ENCODE measurements at places on chromosomes 5 and 9. TPM values are rescaled to one million over a fixed set of nuclear protein-coding genes. Genes with fewer than 3 reads are reported as not detected.

Gene ICE1
- total RNA-seq, result 29.0 TPM

Gene ABL1
- total RNA-seq, result 33.0 TPM

Gene ZMYND19
- total RNA-seq, result 45.9 TPM

Gene SPATA31A3
- not detected for total RNA-seq

- DNase-seq, result peak; percentile 47
Measured at GRCh38 chr5:168409591-168410458, 76.4 kb upstream of the RARS1 start.

GRCh38 chr5:160192424-160192823 lies 36.9 kb upstream of the FABP6 start:
- DNase-seq, result no peak

DNA sequence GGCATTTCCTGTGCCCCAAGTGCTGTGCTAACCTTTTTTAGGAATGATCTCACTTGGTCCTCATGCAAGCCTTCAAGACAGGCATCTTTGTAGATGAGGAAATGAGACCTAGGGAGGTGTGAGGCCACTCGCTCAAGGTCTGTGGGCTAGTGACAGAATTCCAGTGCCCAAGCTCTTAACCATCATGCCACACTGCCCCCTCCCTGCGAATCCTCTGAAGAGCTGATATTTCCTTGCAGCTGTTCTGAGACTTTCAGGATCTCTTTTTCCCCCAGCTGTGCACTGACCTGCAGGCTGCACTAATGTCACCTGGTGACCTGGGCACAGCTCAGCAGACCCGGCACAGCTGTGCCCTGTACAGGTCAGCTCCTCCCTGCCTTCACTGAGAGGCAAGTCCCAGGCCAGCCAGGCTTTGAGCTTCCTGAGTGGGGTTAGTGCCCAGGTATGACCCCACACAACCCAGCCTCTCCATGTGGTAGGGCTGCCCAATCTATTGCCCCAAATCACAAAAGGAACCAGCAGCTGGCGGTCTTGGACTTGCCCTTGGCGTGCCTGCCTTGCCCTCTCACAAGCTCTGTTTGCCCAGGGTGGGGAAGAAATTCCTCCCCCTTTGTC lies 32.7 kb downstream of the MORN5 start:
- DNase-seq, result no peak

DNA sequence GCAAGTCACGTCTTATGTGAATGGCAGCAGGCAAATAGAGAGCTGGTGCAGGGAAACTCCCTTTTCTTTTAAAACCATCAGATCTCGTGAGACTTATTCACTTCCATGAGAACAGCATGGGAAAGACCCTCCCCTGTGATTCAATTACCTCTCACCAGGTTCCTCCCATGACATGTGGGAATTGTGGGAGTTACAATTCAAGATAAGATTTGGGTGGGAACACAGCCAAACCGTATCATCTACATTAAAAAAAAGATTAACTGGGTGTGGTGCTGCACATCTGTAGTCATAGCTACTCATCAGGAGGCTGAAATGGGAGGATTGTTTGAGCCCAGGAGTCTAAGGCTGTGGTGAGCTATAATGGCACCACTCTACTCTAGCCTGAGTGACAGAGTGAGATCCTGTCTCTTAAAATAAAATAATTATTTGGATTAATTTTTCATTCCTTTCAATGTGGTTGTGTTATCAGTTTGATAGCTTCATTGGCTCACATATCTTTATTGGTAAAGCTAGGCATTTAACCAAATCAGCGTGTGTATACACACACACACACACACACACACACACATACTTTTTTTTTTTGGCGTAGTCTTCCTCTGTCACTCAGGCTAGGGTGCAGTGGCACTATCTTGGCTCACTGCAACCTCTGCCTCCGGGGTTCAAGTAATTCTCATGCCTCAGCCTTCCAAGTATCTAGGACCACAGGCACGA lies 21.8 kb downstream of the DENND4C start:
- no peak for DNase-seq

- no peak for DNase-seq
Measured at GRCh38 chr5:150945947-150946346, 41.2 kb upstream of the ZNF300 start.

DNA sequence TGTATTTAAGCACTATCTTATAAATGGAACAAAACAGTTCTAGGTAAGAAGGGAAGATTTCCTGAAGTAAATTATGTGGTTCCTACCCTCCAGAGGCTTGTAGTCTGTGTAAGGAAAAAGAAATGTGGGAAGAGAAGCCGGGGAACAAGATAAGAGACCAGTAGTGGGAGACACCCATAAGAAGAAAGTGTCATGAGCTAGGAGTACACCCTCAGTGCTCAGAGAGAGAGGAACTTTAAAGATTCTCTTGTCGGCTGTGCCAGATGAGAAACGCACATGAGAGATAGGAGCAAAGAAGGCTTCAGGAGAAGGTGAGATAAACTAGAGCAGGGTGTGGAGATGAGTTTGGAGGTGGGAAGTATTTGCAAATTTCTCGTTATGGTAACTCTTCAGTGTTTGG lies 18.1 kb downstream of the SLC36A1 start:
- no peak for DNase-seq

GRCh38 chr5:129124608-129125007 lies 30.1 kb downstream of the ISOC1 start:
- no peak for DNase-seq

DNA sequence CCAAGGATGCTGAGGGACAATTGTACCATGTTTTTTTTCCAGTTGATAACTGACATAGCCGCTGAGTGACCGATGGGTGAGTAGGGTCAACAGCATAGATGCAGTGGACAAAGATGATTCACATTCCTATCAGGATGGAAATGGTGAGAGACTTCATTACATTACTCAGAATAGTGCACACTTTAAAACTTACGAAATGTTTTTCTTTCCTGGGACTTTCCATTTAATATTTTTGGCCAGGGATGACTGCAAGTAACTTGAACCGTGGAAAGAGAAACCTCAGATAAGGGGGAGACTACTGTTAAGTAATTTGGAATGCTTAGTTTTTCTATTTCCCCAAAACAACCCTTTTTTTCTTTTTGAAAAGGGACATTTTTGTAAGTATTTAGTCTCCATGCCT lies 3.0 kb upstream of the TUSC1 start:
- DNase-seq, result no peak

DNA sequence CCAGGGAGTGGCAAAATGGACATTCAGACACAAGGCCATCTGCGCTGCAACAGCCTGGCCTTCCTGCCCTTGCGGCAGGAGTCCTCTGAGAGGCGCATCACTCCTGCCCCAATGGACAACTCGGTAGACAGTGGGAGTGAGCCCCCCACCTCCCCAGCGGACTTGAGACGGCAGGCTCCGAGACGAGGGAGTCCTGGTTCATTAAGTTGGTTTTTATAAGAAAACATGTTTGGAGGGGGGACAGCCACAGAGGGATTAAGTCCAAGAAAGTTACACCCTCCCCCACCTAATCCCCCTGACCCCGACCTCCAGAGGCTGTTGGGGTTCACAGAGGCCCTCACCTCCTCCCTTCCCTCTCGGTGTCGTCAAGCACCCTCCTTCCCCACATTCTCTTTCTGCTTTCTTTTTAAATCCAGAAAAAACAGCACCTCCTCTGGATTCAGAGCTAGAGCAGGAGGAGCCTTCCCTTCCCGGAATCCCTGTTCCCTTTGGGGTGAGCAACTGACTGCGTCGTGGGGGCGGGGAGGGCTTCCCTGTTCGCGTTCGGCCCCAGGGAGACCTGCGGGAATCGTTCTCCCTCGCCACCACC lies 1.8 kb upstream of the EGR1 start:
- no peak for DNase-seq

DNA sequence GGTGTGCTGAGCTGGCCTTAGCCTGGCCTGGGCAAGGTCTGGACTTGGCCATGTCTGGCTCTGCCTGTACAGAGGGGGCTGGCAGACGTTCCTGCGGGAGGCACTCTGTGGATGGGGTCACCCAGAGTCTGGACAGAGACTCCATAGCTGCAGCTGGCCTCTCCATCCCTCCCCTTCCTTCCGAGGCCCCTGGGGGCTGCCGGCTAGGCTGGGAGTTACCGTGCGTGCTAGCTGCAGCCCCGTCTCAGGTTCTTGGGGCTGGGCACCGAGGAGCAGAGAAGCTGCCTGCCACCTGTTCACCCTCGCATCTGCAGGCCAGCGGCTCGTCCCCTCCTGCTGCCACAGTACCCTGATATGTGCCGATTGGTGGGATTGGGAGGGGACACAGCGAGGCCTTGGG lies 63.4 kb downstream of the RXRA start:
- DNase-seq, result no peak

DNA sequence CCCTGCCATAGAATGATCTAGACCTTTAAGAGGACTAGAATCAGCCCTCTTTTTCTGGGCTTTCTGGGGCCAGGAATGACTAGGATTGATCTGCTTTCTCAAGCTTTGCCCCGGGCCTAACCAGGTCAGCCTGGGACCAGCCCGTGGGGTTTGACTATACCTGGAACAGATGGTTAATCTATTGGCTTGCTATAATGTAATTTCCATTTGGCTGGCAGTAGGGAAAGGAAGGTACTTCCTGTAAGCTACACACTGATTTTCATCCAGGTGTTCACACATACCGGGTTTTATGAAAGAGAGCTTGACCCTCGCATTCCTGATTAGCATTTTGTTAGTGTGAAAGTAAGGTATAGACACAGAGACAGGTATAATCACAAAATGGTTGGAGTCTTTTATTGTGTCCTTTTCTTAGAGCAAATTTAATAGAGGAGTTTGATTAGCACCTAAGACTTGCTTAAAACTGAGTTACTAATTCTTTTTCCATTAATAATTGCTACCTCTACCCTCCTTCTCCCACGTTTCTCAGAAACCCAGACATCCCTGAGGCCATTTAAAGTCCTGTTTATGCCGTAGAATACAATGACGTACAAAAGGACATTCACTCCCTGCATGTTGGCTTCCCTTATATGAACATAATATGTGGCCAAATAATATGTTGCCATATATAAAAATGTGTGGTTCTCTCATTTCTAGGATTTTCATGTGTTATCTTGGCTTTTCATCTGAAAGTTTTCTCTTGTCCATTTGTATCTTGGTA lies 17.3 kb downstream of the LNPEP start:
- DNase-seq, result no peak

DNA sequence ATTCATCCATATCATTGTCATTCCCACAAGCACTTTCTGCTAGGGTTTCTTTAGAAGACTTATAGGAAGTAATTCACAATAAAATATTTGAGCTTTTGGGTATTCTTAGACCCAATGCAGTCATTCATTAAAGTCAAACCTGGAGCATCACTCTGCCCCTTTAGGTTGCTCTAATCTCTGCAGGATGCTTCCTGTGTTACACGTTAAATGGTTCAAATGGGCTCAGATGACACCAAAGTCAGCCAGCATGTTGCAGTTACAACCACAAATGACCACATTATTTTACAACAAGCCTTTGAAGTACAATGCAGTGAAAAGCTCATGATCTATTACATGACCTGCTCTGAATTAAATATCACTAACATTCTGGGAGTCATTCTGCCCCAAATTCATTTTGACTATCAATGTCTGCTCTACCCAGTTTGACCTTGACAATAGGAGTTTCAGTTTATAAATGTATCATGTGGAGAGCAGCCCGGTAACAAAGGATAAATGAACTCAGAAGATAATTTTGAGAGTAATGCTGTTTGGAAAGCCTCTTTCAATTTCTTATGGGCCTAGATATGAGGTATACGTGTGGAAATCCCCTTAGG lies 668.6 kb upstream of the DMAC1 start:
- DNase-seq, result no peak

GRCh38 chr5:69042500-69042899 lies 51.3 kb upstream of the SLC30A5 start:
- DNase-seq, result no peak

- no peak for DNase-seq
Measured at GRCh38 chr9:70415041-70415440, 584 bp upstream of the KLF9 start.
